Thoracic aorta (tissue), 2 donors: ENCODE measurements at places on chromosomes 11 and 22. TPM values are rescaled to one million over a fixed set of nuclear protein-coding genes. Genes with fewer than 3 reads are reported as not detected.
A peak's percentile ranks its signal among the peaks of the same experiment; 100 is the strongest.

GRCh38 chr11:78351979-78352841 is 65.4 kb downstream of the GAB2 start:
- no peak for DNase-seq

- DNase-seq: no peak
Observed at GRCh38 chr11:87517351-87517750, 479.6 kb downstream of the TMEM135 start.

- no peak for DNase-seq
Observed at GRCh38 chr11:57752954-57753353, 1.3 kb upstream of the BTBD18 start.

- DNase-seq: no peak
Observed at GRCh38 chr11:84671325-84671999, 955.7 kb downstream of the DLG2 start.

GRCh38 chr11:72040491-72041363 is 39.6 kb downstream of the NUMA1 start:
- peak; percentile 76 for DNase-seq

DNA sequence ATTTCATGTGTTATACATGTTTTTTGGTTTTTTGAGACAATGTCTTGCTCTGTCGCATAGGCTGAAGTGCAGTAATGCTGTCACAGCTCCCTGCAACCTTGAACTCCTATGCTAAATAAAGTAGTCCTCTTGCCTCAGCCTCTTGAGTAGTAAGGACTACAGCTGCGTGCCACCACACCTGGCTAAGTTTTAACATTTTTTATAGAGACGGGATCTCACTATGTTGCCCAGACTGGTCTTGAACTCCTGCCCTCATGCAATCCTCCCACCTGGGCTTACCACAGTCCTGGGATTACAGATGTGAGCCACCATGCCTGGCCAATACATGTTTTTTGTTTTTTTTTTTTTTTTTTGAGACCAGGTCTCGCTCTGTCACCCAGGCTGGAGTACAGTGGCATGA is 33.9 kb downstream of the SWAP70 start:
- DNase-seq: no peak

- DNase-seq: no peak
Observed at GRCh38 chr11:128310676-128311445, 276.5 kb downstream of the ETS1 start.

- DNase-seq: no peak
Observed at GRCh38 chr11:14672635-14673034, 29.0 kb downstream of the PDE3B start.

DNA sequence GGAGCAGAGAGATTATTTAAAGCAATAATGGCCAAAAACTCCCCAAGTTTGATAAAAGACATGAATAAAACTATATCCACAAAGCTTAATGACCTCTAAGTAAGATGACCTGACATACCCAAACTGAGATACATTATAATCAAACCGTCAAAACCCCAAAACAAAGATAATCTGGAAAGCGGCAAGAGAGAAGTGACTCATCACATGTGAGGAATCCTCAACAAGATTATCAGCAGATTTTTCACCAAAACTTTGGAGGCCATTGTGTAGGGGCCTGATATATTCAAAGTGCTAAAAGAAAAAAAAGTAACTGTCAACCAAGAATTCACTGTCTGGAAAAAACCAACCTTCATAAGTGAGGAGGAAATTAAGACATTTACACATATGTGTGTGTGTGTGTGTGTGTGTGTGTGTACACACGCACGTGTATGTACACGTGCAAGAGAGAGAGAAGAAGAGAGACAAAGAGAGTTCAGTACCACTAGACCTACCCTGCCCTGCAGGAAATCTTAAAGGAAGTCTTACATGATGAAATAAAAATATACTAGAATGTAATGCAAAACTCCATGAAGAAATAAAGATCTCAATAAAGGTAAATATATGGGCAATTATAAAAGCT is 752.4 kb downstream of the NELL1 start:
- no peak for DNase-seq

DNA sequence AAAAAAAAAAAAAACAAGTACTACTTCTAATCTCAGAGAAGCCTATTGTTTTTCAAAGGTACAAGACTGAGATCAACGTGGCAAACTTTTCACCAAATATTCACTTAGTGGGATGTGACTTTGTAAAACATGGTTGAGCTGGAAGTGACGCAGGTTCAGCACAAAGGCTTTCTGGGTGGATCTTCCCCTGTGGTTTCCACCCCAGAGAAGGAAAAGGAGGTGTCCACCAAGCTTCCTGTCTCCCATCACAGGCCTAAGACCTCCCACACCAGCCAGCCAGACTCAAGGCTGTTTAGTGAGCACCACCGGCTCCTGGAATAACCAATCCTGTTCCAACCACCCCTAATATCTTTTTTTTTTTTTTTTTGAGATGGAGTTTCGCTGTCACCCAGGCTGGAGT is 5.7 kb downstream of the TMEM184B start:
- no peak for DNase-seq

GRCh38 chr11:833849-834311 is 1.1 kb downstream of the CD151 start:
- no peak for DNase-seq

- DNase-seq: no peak
Observed at GRCh38 chr22:48826546-48826945, 1001.1 kb downstream of the BRD1 start.

- no peak for DNase-seq
Observed at GRCh38 chr22:45649809-45650208, 21.8 kb upstream of the ATXN10 start.

GRCh38 chr11:57240757-57241156 is 3.7 kb upstream of the APLNR start:
- no peak for DNase-seq

- no peak for DNase-seq
Observed at GRCh38 chr22:50545522-50546325, at the start of gene KLHDC7B. Gene KLHDC7B, plus strand, starts transcription at chr22:50545899. Its CDS starts 345 bp downstream, at chr22:50546244.

GRCh38 chr22:28715611-28716010 is 26.0 kb downstream of the CHEK2 start:
- DNase-seq: no peak

DNA sequence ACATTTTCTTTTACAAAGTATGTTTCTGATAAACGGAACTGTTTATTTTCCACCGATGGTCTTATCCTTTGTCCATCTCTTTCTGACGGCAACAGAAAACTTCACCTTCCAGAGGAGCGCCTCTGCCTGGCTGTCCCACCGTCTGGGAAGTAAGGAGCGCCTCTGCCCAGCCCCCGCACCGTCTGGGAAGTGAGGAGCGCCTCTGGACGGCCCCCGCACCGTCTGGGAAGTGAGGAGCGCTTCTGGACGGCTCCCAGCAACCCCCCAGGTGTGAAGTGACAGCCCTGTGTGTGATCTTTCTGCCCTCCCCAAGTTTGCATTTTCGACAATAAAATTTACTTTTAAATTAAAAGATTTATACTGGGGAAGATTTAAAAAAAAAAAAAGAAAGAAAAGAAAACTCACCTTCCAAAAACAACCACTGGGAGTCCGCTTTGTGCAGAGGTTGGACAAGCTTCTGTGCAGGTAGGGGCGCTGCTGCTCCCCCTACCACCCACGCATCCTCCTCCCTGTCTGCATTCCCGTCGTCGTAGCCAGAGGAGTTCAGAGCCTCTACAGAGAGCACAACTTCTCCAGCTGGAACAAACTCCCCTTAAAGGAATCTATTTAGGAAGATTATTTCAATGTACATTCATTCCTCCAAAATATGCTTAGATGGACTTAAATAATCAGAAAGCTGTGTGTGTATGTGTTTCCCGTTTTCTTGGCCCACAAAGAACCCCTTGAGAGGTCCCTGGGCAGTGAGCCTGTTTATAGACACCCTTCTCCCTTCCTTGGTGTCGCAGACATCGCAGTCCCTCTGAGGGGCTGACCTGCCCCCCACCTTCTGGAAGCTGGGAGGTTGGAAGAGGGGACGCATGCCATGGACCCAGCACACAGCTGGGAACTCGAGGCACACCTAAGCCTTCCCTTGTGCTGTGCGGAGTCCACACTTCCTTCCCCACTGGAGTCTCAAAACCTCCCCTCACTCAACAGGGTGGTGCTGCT is 849 bp upstream of the APOBEC3B start:
- no peak for DNase-seq

DNA sequence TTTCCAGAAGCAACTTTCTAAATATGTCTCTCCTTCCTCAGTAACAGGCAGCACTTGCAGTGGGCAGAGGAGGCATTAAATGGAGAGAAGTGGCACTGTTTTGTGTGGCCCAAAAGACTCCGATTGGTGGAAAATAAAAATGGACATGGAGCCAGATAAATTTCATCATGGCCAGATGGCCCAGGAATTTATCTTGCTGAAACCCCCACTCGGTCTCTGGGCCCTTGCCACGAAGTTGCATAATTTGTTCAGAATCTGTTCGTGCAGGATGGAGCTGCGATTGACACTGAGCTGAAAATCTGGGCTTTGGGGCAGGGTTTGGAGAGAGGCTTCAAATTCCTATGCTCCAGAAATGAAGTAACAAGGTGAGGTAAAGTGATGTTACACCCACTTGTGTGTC is 65.5 kb downstream of the C11orf91 start:
- DNase-seq: no peak

- no peak for DNase-seq
Observed at GRCh38 chr11:118076754-118077281, at the start of gene TMPRSS4. Gene TMPRSS4, plus strand, starts transcription at chr11:118077078. Its CDS starts 225 bp downstream, at chr11:118077303.

GRCh38 chr11:115324581-115325432 is 179.4 kb downstream of the CADM1 start:
- no peak for DNase-seq

The CYB5R2 gene
- total RNA-seq: 21.3 TPM

The INSC gene
- total RNA-seq: not detected

The POTEH gene
- total RNA-seq: not detected

The CBLIF gene
- 1.8 TPM for total RNA-seq
